ENCODE measurements at places on chromosomes 3 and 15.

- no peak for DNase-seq
These were observed 464.5 kb upstream of the TGFBR2 start for GRCh38 chr3:30141927-30142326.

DNA sequence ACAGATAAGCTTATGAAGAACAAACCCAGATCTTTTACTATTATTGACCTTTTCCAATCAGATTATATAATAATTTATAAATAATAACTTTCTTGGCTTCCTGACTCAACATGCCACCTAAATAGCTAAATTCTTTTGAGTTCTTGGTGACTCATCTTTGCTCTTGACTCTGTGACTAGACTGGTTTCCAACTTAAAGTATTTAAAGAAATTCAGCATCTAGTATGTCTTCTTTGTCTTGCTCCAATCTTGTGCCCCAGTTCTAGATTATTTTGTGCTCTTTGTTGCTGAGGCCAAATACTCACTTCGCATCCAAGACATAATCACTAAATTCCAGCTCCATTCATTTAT lies 483.2 kb upstream of the TBL1XR1 start:
- peak; percentile 34 for DNase-seq

DNA sequence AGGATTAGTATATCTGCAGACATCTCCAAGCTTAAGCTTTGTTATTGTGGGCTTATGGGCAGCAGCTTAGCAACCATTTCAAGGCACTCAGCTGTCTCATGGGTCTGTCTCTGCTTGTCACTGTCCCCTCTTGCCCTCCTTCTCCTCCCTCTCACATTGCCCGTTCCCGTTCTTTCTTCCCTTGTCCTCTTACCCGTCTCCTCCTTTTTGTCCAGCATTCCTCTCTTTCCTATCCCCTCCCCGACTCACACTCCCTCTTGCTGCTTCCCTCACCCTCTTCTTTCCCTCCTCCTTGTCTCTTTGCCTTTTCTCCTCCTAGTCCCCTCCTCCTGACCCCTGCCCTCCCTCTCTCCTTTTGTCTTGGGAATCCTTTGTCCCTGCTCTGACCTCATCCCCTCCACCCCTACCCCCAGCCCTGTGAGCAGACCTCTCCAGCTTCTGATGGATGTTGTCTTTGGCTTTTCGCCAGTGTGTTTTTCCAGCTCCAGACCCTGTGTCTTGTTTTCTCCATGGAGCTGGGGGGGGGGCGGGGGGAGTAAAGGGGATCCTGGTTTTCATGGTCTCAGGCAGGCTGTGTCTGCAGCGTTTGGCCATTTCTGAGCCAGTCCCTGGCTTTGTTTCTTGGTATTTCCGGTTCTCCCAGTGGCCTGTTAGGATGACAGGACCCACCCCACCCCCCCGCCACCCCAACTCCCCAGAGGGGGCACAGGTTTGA lies 47.9 kb upstream of the TRAK1 start:
- DNase-seq: peak; percentile 53

GRCh38 chr3:56800130-56800831 lies 1.5 kb downstream of the ARHGEF3 start:
- DNase-seq: no peak

DNA sequence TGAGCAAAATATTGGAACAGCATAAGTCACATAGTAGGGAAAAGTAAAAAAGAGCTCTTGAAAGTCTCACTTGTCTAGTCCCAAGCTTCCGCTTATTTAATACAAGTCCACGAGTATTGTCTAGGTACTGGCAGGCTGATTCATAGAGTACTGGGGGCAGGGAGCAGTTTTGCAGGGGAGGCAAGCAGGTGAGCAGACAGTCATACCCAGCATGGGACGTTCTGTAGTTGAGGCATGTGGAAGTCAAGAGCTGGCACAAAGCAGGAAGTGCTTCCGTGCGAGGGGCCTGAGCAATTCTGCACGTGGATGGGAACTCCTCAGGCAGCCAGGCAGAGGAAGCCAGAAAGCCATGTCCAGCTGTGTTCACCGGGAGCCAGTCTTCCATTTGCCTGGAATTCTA lies 287.6 kb downstream of the EPHB1 start:
- DNase-seq: no peak

GRCh38 chr3:46361408-46362283 lies 7.7 kb downstream of the CCR2 start:
- DNase-seq: no peak

DNA sequence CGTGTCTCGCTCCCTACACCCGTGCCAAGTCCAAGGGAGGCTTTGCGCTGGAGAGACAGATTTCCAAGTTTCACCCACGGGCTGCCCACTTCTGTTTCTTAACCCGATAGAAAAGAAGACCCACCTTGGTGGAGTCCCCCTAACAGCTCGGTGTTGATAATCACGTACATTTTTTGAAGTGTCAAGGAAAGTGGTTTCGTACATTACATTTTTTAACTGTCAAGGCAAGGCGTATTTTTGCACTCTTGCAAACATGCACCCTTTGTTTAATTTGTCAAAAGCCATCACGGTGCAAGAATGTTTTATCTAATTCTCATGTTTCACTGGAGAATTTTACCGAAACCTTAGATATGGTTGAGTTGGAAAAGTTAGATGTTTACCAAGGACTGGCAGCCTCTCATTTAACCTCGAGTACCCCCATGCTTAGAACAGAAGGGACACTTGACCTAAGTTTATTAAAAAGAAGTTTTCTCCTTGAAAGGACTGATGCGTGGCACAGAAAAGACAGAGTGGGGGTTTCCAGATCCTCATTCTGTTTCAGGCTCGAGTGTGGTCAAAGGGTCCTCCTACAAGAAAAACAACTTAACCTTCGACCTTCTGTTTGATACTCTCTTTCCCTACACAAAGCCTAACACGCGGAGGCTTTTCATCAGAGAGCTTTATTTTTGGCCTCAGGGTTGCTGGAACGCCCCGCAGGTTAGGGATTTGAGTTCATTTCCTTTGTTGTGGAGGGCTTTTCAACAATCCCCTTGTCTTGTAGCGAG lies 882 bp downstream of the GXYLT2 start:
- DNase-seq: no peak

All from GM03348 (cell line).